ENCODE measurements at places on chromosomes 1 and 21.

GRCh38 chr1:231774719-231775335, 148.2 kb downstream of the DISC1 start:
- no peak overlapping the region for H3K4me3 ChIP-seq
- H3K36me3 ChIP-seq: peaks cover 24% of the 10 kb centered on the region
- H3K4me1 ChIP-seq: peaks cover 27% of the 10 kb centered on the region
- H3K27ac ChIP-seq: no peak overlapping the region
- peaks cover 8% of the 10 kb centered on the region for H3K27me3 ChIP-seq
- DNase-seq: no peak

GRCh38 chr21:14538483-14538882, 7.6 kb downstream of the SAMSN1 start:
- no peak for DNase-seq
- no peaks in the 10 kb centered on the region for H3K4me1 ChIP-seq
- H3K36me3 ChIP-seq: peaks cover 10% of the 10 kb centered on the region
- no peaks in the 10 kb centered on the region for H3K27me3 ChIP-seq

- no peaks in the 10 kb centered on the region for H3K36me3 ChIP-seq
- DNase-seq: no peak
- no peak overlapping the region for H3K4me3 ChIP-seq
- no peaks in the 10 kb centered on the region for H3K4me1 ChIP-seq
These were observed 4.6 kb downstream of the BECN2 start for GRCh38 chr1:241962153-241962552.

GRCh38 chr1:155051777-155052398, 772 bp downstream of the ADAM15 start:
- peaks cover 11% of the 10 kb centered on the region for H3K27me3 ChIP-seq
- no peak overlapping the region for H3K27ac ChIP-seq
- peak; percentile 37 for DNase-seq
- H3K4me1 ChIP-seq: peaks cover 49% of the 10 kb centered on the region
- H3K4me3 ChIP-seq: peak overlapping the region; percentile 84

DNA sequence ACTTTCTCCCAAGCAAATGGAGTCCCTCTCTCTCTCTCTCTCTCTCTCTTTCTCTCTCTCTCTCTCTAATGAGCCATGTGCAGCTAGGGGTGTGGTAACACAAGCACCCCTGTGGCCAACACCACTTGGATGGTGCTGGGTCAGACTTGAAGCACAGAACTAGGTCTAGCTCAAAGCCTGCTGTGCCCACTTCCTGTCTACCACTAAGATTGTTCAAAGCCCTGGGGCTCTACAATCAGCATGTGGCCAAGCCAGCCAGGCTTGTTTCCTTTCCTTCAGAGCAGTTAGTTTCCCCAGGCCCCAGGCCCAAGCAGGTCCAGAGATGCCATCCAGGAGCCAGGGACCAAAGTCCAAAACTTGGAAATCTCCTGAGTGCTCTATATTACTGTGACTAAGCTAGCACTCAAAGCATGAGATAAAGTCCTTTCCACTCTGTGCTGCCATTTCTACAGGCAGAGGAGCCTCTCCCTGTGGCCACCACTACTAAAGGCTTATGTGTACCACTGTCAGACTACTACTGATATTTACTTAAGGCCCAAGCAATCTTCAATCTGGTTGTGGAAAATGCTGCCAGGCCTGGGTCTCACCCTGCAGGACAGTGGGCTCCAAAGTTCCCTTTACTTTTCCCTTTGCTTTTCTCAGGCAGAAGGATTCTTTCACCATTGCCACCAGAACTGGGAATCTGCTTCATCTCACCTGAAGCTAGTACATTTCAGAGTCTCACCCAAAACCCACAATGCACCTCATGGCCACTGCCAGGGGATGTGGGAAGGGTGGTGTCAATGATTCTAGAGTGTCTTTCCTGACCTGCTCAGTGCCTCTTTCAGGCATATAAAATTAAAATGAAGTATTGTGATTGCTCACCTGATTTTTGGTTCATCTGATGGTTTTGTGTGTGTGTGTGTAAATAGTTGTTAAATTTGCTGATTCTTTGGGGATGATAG, 999.5 kb downstream of the NCAM2 start:
- H3K4me3 ChIP-seq: no peak overlapping the region
- no peaks in the 10 kb centered on the region for H3K36me3 ChIP-seq
- H3K4me1 ChIP-seq: peaks cover 4% of the 10 kb centered on the region
- H3K27me3 ChIP-seq: peaks cover 3% of the 10 kb centered on the region

GRCh38 chr21:36751383-36751782, 52.5 kb downstream of the SIM2 start:
- peaks cover 19% of the 10 kb centered on the region for H3K36me3 ChIP-seq
- H3K27ac ChIP-seq: peak overlapping the region; percentile 51
- peaks cover 31% of the 10 kb centered on the region for H3K27me3 ChIP-seq
- no peak overlapping the region for H3K4me3 ChIP-seq

- no peak within 1 kb of the TSS for H3K27ac ChIP-seq
- peaks cover under 1% of the 10 kb centered on the region for H3K36me3 ChIP-seq
- no peaks in the 10 kb centered on the region for H3K27me3 ChIP-seq
These were observed at the start of gene CLDN19 for GRCh38 chr1:42739753-42740700. Gene CLDN19 (minus strand): TSS chr1:42740236. CDS start chr1:42740063, 173 bp downstream.

DNA sequence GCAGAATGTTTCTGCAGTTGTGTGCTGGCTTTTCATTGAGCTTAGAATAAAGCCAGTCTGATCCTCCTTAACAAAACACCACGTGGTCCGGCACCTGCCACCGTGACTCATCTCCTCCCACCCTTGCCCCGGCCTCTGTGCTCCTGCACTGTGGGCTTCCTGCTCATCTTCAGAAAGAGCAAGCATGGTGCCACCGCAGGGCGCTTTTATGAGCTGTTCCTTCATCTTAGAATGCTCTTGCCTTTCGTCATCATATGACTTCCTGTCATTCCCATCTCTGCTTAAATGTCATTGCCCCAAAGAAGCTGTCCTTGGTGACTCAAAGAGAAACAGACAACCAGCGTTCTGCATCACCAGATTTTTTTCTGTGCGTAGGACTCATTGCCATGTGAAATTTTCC, 117.8 kb downstream of the HHAT start:
- peaks cover 6% of the 10 kb centered on the region for H3K36me3 ChIP-seq
- peaks cover 7% of the 10 kb centered on the region for H3K4me1 ChIP-seq
- no peak for DNase-seq
- no peak overlapping the region for H3K27ac ChIP-seq

GRCh38 chr1:67281244-67281643, 26.4 kb upstream of the IL12RB2 start:
- H3K4me1 ChIP-seq: no peaks in the 10 kb centered on the region
- H3K4me3 ChIP-seq: no peak overlapping the region
- H3K27me3 ChIP-seq: no peaks in the 10 kb centered on the region
- no peak for DNase-seq
- no peak overlapping the region for H3K27ac ChIP-seq

DNA sequence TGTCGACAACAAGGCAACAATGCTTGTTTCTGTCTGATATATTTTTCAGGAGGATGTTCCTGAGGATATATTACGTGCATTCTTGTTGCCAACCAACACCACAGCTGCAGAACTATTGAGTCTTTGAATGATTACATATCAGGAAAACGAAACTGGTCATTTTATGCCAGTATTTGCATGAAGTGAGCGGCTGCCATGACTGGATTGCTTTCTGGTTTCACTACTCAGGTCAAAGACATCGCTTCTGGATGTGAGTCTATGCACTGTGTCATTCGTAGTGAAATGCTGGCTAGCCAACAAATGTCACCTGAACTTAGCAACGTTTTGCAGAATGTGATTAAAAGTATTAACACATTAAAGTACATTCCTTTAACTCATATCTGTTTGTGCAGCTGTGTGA, 35.8 kb upstream of the OLFM3 start:
- DNase-seq: no peak
- no peak overlapping the region for H3K27ac ChIP-seq
- no peaks in the 10 kb centered on the region for H3K36me3 ChIP-seq
- H3K4me3 ChIP-seq: no peak overlapping the region

GRCh38 chr1:58649555-58649954, 50.3 kb downstream of the MYSM1 start:
- H3K27me3 ChIP-seq: peaks cover 6% of the 10 kb centered on the region
- no peak overlapping the region for H3K27ac ChIP-seq
- peaks cover 16% of the 10 kb centered on the region for H3K4me1 ChIP-seq
- H3K36me3 ChIP-seq: no peaks in the 10 kb centered on the region

DNA sequence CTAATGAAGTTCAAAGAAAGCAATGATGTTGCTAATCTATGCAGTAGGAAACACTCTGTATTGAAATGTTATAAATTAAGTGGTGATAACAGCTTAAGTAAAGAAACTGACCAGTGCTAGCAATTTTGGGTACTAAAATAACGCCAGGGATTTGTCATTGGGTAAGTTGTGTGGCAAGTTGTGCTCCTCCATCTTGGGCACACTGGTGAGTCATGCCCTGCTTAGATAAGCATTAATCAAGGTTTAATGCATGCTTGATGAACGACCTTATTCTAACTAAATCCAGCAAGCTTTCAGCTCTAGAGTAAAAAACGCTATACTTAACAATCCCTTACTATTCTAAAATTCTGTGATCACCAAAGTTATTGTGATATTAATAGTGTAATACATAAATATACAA, 25.2 kb downstream of the VAMP4 start:
- H3K4me3 ChIP-seq: no peak overlapping the region
- no peaks in the 10 kb centered on the region for H3K27me3 ChIP-seq
- H3K36me3 ChIP-seq: peaks cover 16% of the 10 kb centered on the region

- DNase-seq: no peak
- no peaks in the 10 kb centered on the region for H3K27me3 ChIP-seq
- no peak overlapping the region for H3K4me3 ChIP-seq
These were observed 16.9 kb downstream of the CCT8 start for GRCh38 chr21:29056538-29057050.

GRCh38 chr1:233375653-233376052, 48.1 kb downstream of the MAP3K21 start:
- H3K36me3 ChIP-seq: no peaks in the 10 kb centered on the region
- no peaks in the 10 kb centered on the region for H3K4me1 ChIP-seq
- no peaks in the 10 kb centered on the region for H3K27me3 ChIP-seq
- H3K4me3 ChIP-seq: no peak overlapping the region
- H3K27ac ChIP-seq: no peak overlapping the region
- DNase-seq: no peak

DNA sequence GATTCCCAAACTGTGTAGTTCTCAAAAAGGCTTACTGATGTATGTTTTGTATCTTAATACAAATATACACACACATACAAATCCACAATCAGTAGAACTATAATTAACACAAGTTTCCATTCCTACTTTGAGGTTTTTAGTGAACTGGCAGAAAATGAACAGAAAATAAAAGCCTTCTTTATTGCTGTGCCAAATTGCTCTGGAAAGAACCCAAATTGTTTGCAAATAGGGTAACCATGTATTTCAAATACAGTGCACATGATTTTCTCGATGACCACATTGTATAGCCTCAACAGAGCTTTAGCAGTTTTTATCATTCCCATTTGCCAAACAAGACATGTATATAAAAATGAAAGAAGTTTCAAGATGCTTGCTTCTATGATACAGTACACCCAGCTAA, 173.3 kb downstream of the COL24A1 start:
- no peak overlapping the region for H3K27ac ChIP-seq
- no peak overlapping the region for H3K4me3 ChIP-seq
- H3K4me1 ChIP-seq: no peaks in the 10 kb centered on the region
- H3K27me3 ChIP-seq: peaks cover 11% of the 10 kb centered on the region

GRCh38 chr1:89567797-89568196, 43.2 kb downstream of the LRRC8B start:
- no peak overlapping the region for H3K4me3 ChIP-seq
- H3K4me1 ChIP-seq: peaks cover 50% of the 10 kb centered on the region
- no peak for DNase-seq

GRCh38 chr1:153597206-153597605, 15.7 kb downstream of the S100A16 start:
- H3K27me3 ChIP-seq: no peaks in the 10 kb centered on the region
- H3K4me3 ChIP-seq: no peak overlapping the region
- H3K4me1 ChIP-seq: peaks cover 14% of the 10 kb centered on the region
- H3K27ac ChIP-seq: no peak overlapping the region
- H3K36me3 ChIP-seq: no peaks in the 10 kb centered on the region

- no peaks in the 10 kb centered on the region for H3K27me3 ChIP-seq
- H3K4me1 ChIP-seq: no peaks in the 10 kb centered on the region
- H3K36me3 ChIP-seq: peaks cover 43% of the 10 kb centered on the region
- H3K4me3 ChIP-seq: no peak overlapping the region
- DNase-seq: no peak
These were observed 73.5 kb downstream of the ZNF644 start for GRCh38 chr1:90948301-90948700.

DNA sequence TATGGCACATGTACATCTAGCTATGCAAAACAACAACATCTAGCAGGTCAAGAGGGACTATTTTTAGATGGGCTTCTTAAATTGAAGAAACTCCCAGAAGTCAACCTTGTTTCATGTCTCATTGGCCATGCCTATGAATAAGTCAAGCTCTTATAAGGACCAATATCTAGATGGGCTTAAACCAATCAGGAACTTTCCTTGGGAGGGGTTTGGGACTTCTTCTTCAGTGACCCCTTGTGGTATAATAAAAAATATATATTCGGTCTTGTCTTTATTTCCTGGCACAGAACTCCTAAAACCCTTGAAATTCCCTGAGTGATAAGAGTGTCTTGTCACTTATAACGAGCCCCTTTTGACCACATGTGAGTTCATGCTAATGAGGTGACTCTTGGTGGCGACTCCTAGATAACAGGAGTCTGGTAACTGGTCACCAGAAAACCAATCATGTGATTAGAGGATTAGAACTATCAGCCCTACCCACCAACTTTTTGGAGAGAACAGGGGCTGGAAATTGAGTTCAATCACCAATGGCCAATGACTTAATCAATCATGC, 218.3 kb downstream of the HHIPL2 start:
- peaks cover 4% of the 10 kb centered on the region for H3K27me3 ChIP-seq
- no peak overlapping the region for H3K27ac ChIP-seq
- H3K4me3 ChIP-seq: no peak overlapping the region
- no peak for DNase-seq
- no peaks in the 10 kb centered on the region for H3K36me3 ChIP-seq
- no peaks in the 10 kb centered on the region for H3K4me1 ChIP-seq

All from nephron progenitor cell (in vitro differentiated cells).